Astrocyte of the cerebellum (primary cell): ENCODE measurements at places on chromosomes 2 and 18.

DNA sequence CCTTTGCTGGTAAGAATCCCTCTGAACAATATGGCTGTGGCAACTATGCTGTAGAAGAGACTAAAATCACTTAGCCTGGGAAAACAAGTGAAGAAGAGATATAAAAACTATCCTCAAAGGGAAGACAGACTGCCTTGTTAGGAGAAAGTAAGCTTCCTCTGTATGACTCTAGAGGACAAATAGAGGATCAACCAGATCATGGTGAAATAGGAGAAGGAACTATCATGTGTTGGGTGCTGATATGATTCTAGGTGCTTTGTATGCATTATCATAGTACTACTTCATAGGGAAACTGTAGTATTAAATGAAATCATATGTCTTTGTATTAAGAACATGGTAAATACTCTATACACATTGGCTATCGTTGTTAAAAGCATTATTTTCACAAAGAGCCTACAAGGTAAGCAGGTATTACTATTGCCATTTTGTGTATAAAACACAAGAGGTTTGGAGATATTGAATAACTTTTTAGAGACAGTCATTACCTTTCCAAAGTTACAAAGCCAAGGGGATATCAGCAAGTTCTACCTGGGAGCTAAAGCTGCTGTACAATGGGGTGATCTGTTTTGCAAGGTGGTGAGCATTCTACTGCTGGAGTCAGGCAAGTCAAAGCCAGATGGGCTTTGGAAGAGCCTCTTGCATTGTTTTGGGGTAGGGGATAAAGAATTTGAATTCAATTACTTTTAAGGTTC, 402.6 kb downstream of the ALK start:
- DNase-seq, result no peak

DNA sequence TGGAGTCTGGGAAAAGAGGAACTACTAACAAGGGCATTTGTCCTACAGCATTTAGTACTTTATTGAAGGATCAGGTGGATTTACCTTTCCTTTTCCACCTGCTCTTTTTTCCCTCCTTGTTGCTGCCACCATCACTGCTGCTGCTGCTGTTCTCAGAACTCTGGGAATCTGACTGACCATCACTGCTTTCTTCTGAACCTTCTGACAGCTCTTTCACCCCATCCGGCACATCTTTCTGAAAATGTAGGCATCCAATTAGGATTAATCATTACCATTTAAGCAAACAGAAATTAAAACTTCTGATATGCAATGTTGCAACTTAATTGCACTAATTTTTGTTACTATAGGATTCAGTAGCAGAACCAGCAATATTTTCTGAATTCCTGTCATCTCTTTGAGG, 79.0 kb downstream of the ASXL2 start:
- no peak for DNase-seq

GRCh38 chr2:7884338-7884737, 797.5 kb upstream of the ID2 start:
- DNase-seq, result no peak

GRCh38 chr2:149828520-149829210, 241.1 kb upstream of the MMADHC start:
- DNase-seq, result no peak

- peak; percentile 89 for DNase-seq
Observed at GRCh38 chr2:164992818-164993217, 37.5 kb upstream of the SLC38A11 start.

DNA sequence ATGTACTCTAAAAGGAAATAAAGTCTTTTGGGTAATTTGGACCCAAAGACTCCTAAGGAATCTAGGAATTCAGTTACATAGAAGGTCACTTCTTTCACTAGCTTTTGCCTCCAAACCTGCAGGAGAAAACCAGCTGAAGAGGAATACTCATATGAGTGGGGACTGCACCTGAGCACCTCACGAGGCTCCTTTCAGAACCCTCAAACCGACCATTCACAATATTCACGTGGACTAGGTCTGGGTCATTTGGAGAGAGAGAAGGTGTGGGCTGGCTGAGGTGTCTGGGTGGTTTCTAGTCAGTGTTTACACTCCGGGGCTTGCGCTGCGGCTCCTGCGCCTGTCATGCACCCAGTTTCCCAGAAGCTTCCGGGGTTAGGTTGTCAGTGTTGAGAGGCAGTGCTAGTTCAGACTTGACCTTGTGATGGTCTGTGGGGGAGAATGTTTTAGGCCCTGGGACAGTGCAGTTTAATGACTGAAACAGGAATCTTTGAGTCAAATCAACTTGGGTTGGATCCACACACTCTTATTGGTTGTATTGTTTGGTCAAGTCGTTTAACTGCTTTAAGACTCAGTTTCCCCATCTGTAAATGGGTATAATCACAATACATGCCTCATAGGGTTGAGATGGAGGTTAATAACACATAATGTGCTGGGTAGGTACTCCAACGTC, 78.4 kb downstream of the LIMS1 start:
- DNase-seq, result no peak

DNA sequence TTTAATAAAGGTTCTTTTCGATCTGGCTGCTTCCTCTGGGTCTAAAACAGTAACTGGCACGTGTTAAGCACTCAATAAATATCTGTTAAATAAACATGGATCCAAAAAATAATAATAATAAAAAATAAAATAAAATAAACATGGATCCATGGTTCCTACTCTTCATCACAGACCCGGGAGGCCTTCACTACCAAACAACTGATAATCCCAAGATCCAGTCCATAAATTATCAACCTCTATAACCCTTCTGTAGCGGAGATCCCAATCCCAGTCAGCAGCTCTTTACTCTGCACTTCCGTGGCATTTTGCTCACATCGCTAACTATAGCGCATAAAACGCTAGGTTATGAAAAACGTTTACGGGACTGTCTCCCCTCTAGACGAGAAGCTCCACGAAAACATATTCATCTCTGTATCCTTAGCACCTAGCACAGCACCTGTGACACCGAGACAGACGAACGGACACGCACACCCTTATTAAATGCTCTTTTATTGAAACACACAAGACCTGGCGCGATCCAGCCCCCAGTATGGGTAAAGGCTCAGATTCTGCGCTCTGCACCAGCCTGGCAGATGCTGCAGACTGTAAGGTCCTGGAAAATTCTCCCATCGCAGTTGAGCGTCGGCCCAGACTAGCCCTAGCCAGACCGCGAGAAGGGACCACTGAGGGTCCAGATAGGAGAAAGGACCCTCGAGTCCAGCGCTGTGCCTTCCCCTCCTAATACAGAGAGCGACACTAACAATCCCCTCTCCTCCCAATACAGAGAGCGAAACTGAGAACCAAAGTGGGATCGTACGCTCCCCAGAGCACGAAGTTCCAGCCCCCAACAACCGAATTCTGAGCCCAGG, 770 bp downstream of the NBAS start:
- DNase-seq, result no peak

DNA sequence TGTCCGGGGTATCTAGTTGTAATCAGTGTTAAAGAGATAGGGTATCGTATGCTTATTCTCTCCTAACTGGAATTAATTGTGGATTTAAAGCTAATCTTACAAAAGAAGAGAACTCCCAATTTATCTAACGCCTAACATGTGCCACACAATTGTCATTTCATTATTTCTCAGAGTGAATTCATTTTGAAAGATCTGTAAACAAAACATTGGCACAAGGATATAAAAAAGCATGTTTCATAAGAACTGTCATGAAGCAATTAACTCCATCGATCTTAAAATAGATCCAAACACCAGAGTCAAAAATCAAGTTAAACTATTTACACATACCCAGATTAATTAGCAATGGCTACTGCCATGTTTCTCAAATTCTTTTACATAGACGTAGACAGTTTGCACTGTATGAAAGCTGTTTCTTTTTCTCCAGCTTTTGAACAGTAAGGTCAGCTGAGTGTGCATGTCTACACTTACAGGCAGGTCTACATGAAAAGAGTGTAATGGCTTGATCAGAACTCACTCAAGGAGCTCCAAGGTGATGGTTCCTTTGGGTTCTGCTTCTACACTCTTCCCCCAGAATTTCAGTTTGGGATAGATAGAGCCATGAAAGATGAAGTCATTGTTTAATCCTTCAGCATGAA, 38.8 kb downstream of the CABYR start:
- no peak for DNase-seq

GRCh38 chr2:60527762-60528161, 25.7 kb downstream of the BCL11A start:
- DNase-seq, result no peak

DNA sequence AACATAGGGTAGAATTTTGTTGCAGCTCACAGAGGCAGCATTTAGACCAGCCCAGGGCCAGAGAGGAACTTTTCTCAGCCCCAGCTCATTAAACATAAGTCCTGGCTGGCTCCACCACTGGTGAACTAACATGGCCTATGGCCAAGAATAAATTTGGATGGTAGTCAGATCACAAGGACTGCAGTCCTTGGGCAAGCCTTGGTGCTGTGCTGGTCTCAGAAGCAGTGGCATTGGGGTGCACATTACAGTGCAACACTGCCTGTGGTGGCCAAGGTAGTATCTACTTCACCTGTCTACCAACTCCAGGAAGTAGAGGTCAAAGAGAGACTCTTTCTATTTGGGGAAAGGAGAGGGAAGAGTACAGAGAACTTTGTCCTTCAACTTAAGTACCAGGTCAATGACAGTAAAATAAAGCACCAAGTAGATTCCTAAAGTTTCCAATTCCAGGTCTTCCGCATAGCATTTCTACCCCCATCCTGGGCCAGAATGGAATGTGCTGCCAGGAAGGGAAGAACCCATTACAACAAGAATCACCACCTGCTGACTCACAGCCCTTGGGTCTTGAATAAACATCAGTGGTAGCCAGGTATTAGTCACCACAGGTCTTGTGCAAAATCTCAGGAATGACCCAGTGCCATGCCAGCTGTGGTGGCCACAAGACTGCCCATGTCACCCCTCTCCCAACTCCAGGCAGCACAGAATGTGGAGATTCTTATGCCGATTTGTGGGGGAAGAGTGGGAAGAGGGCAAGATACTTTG, 155.4 kb upstream of the FSIP2 start:
- peak; percentile 36 for DNase-seq

GRCh38 chr2:86744152-86744551, 24.1 kb downstream of the RMND5A start:
- DNase-seq, result no peak

DNA sequence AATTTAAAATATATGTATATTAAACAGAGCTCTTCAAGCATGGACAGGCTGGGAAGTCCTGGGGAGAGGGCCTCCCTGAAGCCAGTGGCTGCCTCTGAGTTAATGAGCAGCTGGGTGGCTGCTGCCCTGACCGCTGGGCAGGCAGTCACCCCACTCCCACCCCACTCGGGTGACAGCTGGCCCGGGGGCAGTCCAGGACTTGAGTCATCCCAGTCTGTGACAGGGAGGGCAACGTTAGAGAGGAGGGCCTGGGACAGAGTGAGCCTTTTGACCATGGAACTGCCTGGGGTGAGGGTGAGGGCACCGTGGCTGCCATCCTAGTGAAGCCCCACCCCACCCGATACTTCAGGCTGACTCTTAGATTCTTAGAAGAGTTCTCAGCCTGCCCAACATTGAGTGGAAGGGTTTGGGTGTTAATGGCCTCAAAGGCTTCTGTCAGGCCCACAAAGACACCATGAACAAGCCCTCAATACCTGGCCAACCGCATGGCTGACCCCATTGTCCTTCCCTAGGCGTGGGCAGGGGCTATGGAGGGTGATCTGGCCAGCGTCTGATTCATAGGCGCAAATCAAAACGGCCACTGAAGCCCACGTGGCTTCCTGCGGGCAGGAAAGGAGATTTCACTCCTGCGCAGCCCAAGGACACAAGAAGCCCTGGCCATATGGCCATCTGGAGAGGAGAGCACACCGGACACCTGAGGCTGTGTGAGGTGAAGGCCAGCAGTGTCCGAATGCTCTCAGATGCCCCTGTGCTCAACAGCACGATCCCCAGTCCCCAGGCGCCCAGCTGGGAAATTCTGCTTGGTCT, 47.5 kb downstream of the MRPS5 start:
- no peak for DNase-seq

DNA sequence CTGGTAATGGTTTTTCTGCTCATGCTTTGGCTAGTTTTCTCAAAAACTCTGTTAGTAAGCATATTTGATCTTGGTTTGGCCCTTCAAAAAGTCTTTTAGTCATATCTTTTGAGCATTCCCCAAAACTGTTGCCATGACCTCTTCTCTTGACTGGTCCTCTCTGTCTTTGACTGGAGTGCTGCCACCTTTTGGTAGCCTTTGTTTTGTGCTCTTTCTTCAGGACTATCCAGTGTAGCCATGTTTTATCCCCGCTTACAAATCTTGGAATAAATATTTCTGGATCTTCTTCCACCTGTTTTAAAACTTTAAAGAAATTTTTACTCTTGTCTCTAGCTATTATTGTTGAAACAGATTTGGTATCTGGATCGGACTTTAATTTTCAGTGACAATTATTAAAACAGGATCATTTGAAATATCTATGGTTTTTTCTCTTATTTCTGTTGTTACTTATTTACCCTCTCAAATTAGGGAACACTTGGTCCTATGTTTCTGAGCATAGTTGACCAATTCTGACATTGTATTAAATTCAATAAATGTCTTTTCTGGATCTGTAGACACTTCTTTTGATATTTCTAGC, 965 bp upstream of the ELOA2 start:
- DNase-seq, result no peak

DNA sequence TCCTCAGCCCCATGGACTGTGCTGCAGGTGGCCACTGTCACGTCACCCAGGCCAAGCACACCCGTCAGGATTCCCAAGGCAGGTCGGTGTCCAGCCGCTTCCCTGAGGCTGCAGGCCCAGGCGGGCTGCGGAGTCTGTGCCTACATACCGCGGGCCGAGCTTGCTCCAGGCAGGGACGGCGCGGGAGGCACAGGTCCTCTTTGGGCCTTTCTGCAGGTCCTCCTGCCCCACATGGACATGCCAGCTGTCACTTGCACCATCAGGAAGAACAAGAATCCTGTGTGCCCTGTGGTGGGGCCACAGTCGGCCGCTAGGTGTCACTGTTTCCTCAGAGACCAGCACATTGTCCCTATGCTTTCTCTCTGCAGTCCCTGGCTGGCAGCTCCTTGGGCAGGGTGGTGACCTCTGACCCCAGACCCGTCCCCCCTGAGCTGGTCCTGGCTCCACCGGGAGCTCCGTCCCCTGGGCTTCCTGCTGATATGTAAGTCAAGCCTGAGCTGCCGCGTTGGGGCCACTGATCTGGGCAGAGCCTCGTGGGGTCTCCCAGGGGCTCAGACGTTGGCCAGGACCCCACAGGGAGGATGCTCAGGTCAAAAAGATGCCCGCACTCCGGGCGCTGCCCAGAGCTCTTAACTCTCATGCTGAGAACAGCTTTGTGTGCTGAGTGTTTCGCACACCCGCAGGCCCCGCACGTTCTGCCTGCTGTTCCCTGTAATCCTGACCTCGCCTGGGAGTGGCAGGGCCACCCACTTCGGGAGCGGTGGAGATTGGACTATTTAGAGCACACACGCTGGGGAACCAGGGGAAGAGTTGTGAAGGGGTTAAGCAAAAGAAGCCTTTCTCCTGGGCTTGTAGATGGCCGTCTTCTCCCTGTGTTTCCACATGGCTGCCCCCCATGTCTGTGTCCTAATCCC, 17.3 kb upstream of the AGXT start:
- DNase-seq, result peak; percentile 52

GRCh38 chr2:166519391-166519962, 25.4 kb upstream of the SCN7A start:
- DNase-seq, result no peak
